ENCODE measurements at places on chromosomes 5 and 9. TPM values are rescaled to one million over a fixed set of nuclear protein-coding genes. Genes with fewer than 3 reads are reported as not detected.
A peak's percentile ranks its signal among the peaks of the same experiment; 100 is the strongest.

- no peak for DNase-seq
Measured at GRCh38 chr9:110788871-110789270, 120.3 kb downstream of the MUSK start.

GRCh38 chr5:22050931-22051330, 802.2 kb downstream of the CDH12 start:
- DNase-seq = no peak

DNA sequence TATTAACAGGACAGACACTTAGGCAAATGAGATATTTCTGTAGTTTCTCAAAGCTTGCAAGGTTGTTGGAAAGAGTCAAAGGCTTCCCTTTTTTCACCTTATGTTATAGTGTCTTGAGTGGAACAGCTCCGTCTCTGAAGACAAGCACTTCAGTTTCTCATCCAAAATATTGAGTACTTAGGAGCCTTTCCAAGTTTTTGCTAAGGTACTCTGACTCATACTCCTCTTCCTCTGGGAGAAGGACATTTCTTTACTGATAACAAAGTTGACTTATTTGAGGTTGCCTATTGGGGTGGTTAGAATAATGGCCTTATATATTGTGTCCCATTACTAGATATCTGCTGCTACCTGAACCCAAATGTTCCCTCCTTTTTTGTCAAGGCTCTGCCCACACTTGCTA, 869.6 kb downstream of the MAT2B start:
- DNase-seq = no peak

- DNase-seq = no peak
Measured at GRCh38 chr9:10000669-10001068, 612.1 kb downstream of the PTPRD start.

DNA sequence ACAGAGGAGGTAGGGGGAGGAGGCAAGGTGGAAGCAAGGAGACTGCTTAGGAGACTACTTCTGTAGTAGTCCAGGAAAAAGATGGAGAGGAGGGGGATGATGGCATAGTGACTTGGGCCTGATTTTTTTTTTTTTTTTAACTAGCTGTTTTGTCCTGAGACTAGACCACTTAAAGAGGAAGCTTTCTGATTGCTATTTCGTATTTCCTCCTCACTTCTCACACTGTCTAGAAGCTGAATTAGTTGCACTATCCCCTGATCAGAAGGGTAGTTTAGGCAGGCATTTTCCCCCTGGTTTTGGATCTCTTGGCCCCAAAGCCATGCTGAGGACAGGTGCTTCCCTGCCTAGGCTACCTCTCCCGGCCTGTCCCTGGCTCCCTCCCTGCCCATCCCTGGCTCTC, 14.9 kb downstream of the LARP1 start:
- no peak for DNase-seq

GRCh38 chr9:121645003-121645402, 6.4 kb upstream of the DAB2IP start:
- DNase-seq = no peak

- no peak for DNase-seq
Measured at GRCh38 chr9:116152941-116153764, 438 bp upstream of the PAPPA start.

DNA sequence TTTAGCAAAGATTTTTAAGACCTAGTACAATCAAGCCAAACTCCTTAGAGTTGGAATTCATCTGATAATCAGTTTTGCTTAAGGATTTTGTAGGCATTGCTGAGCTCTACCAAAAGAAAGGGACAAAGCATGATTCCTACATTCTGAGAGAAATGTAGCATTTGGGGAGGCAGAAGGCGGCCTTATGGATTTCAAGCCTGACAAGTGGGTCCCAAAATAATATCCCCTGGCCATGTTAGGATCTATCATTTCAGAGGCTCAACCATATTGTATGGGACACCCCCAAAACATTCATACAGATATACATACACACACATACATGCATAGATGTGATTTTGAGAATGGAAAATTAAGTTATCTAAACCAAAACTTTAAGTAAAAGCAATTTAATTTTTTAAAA, 257.8 kb upstream of the VLDLR start:
- DNase-seq = no peak

DNA sequence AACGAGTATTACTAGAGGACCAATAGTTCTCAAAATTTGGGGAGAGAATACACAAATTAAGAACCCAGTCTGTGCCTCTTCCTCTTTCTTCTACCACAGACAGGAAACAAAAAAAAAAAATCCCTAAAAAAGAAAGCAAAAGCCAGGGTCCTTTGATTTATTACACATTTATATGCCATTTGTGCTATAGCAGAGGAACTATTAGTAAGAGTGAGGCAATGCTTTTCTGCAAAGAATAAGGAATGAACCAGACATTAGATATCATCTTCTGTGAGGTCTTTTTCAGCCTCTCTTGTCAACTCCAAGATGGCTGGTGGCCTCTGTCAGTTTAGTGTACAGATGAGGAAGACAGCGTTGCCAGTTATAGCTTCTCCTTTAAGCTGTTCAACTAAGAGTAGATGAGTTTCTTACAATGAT, 127.6 kb downstream of the RFX3 start:
- DNase-seq = no peak

DNA sequence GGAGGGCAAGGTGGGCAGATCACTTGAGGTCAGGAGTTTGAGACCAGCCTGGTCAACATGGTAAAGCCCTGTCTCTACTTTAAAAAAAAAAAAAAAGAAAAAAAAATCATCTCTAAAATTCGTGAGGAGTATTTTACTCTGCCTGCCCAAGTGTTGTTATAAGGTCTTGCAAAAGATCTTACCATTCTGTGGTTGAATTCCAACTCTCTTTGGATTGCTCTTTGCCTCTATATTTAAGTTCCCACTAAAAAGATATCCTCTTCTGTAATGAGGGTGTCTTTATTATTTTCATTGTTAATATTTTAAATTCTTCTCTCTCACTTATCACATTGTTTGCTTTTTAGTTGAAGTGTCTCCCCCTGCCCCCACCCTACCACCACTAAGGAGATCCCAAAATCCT, 33.4 kb downstream of the CREBRF start:
- no peak for DNase-seq

GRCh38 chr5:56465769-56466135, 232.6 kb upstream of the ANKRD55 start:
- DNase-seq = no peak

DNA sequence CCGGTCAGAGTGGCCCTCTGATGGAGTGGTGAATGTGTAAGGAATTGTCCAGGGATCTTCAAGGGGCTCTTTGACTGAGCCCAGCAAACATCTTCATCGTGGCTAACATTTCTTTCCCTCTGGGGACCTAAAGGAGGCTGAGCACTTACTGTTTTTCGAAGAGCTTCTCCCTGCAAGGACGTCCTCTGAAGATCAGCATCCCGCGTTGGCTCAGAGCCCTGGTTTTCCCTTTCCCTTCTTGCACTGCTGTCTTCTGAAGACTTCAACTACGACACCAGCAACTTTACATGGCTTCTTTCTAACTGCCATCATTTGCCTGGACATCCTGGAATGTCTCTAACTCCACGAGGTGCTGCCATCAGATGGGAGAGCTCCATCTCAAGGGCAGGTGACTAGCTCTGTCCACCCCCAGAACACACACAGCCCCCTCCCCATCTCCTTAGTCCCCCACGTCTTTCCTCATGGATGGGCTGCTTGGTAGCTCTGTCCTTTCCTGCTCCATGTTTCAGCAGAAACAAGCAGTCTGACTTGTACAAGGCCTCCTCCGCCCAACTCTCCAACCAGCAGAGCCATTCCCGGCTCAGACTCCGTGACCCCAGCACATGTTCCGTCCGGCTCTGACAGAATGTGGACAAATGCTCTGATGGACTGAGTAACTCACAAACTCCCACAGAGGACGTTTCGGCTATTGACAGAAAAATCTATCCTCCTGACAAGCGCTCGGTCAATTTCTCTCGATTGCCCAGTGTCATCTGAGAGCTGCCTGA, 17.1 kb downstream of the SHB start:
- DNase-seq = no peak

GRCh38 chr5:113652161-113652560, 138.7 kb downstream of the YTHDC2 start:
- DNase-seq = no peak

GRCh38 chr5:172533399-172534228, 79.3 kb upstream of the SH3PXD2B start:
- DNase-seq = no peak

GRCh38 chr9:10612641-10613398, at the start of gene PTPRD:
Gene PTPRD (minus strand): TSS chr9:10613002.
- DNase-seq = peak; percentile 22

DNA sequence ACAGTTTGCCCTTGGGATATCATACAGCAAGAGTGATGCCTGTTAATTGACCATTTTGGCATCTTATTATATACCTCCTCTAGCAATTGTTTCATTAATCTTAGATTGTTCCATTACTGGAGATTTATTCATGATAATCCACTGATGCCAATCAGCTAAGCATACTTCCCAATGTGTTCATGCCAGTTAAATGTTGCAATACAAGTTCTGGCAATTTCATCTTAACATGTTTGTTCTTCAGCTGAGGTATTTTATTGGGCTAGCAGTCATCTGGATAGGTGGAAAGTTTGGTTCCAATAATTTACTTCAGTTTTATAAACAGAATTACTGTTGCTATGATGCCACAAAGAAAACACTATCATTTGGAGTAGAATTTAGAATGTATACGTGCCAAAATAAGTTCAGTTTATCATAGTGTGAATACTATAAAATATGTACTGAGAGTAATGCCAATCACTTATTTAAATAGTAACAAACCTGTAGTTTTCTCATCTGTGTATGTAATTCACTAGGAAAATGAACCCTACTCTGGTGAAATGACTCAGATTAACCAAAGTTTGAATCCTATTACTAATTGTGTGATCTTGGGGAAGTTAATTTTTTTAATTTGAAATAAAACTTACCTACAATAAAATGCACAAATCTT, 27.9 kb upstream of the IL31RA start:
- no peak for DNase-seq

DNA sequence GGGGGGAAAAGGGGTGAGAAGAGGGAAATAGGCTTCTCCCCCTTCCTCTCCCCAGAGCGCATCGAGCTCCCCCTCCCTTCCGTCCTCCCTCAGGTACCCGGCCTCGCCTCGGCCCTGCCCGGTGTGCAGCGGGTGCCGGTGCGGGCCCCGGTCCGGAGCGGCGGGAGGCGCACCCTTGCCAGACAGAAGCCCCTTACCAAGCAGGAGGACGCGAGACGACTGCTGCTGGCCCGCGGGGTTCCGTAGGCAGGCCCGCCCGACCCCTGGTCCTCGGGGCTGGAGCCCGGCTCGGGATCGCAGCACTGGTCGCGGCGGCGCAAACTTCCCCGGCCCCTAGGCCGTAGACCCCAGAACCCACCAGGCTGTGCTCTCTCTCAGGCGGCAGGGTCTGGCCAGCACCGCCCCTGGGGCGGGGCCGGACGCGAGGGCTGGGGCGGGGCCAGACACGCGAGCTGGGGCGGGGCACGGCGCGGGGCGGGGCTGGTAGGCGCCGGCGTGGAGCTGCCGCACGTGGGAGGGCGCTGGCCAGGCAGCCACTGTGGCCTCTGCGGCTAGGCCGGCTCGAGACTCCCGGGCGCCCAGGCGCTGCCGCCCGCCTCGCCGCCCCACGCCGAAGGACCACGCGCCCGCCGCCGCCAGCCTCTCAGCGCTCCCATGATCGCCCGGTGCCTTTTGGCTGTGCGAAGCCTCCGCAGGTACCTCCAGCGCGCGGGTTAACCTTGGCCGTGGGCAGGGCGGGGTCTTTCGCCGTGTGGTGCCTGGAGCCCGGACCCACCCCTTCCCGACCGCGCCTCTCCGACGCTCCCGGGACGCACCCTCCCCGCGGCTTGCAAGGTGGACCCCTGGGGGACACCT, at the start of the genes NLN and SGTB:
NLN (plus strand) TSS at position 486 of the 855 bp plus-strand sequence; CDS start at position 655, 169 bp downstream.
SGTB (minus strand) TSS at position 390 of the 855 bp plus-strand sequence. CDS start 1,302 bp downstream, outside the sequence.
- DNase-seq = peak; percentile 75

- DNase-seq = no peak
Measured at GRCh38 chr9:122816163-122816867, 12.1 kb downstream of the PDCL start.

DNA sequence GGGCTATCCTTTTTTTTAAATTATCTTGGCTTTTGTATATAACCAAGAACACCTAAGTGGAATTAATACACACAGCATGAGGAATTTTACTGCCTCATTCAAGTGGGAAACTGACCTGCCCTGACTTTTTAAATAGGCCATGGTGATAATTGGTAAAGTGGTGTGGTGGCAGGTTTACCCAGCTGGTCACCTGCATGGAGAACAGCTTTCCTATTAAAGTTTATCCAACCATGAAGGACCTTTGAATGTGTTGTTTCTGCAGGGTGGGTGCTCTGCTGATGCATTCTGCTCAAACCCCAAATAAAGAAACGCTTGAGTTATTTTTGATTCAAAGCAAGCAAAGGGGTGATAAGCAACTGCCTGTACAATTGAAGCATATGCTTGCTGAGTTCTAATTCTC, 261.0 kb upstream of the GRIN3A start:
- DNase-seq = no peak

DNA sequence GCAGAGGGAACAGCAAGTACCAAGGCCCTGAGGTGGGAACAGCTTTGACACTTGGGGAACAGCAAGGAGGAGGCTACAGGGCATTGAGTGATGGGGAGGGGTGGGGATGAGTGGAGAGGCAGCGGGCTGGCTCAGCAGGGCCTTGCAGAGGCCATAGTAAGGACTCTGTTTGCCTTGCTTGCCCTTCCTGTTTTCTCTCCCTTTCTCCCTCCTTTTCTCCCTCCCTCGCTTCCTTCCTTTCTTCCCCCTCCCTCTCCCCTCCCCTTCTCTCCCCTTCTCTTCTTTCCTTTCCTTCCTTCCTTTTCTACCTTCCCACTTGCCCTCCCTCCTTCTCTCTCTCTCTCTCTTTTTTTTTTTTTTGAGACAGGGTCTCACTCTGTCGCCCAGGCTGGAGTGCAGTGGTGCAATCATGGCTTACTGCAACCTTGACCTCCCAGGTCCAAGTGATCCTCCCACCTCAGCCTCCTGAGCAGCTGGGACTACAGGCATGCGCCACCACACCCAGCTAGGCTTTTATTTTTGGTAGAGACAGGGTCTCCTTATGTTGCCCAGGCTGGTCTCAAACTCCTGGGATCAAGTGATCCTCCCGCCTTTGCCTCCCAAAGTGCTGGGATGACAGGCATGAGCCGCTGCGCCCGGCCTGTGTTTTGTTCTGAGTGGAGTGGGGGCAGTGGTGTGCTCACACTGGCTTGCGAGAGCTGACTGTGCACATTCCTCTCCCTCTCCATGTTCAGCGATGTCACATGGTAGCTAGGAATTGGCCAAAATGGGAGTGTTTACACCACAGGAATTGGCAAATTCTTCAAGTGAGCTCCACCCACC, 17.1 kb downstream of the IER5L start:
- no peak for DNase-seq

- no peak for DNase-seq
Measured at GRCh38 chr5:116942622-116943021, 368.0 kb upstream of the SEMA6A start.

GPR21 gene
- polyA plus RNA-seq = 0.34 TPM

PCDHAC1 gene
- 0.09 TPM for polyA plus RNA-seq

DBH gene
- 0.77 TPM for polyA plus RNA-seq

NAIP gene
- 20.1 TPM for polyA plus RNA-seq

GPR151 gene
- not detected for polyA plus RNA-seq

MTAP gene
- 43.5 TPM for polyA plus RNA-seq

NAA35 gene
- 33.1 TPM for polyA plus RNA-seq

SLCO6A1 gene
- not detected for polyA plus RNA-seq

SV2C gene
- 0.18 TPM for polyA plus RNA-seq

DDX4 gene
- polyA plus RNA-seq = 0.14 TPM

UGT3A2 gene
- 7.0 TPM for polyA plus RNA-seq

SOWAHA gene
- 4.5 TPM for polyA plus RNA-seq

LCP2 gene
- 3.6 TPM for polyA plus RNA-seq

IFNK gene
- not detected for polyA plus RNA-seq

CBY3 gene
- polyA plus RNA-seq = 0.23 TPM

ITGA1 gene
- 49.2 TPM for polyA plus RNA-seq

TXNDC8 gene
- polyA plus RNA-seq = not detected

MAP1B gene
- polyA plus RNA-seq = 50.2 TPM

AMBP gene
- polyA plus RNA-seq = 19.5 TPM

SLC34A1 gene
- polyA plus RNA-seq = 3.4 TPM

Data from left renal pelvis (tissue), 4 donors.